ENCODE measurements at places on chromosomes 3 and 15. TPM values are rescaled to one million over a fixed set of nuclear protein-coding genes. Genes with fewer than 3 reads are reported as not detected.

DNA sequence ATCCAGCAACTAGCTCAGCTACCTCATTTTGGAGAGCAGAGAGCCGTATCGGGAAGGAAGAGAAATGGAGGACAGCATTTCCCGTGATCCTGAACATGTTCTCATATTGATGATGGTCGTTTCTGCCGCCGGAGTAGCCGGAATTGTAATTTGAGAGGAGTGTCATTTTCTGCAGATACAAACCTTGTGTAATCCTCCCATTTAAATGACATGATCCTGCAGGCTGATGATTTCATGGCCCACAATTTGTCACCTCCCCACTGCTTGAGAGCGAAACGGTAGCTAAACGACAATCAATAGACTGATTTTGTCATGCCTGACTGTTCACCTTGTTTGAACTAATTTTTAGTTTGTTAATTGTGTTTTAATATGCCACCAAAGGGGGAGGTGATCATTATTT is 126.5 kb upstream of the CNTN6 start:
- no peak for DNase-seq

- no peak for DNase-seq
Measured at GRCh38 chr15:89305395-89305794, 29.2 kb downstream of the POLG start.

DNA sequence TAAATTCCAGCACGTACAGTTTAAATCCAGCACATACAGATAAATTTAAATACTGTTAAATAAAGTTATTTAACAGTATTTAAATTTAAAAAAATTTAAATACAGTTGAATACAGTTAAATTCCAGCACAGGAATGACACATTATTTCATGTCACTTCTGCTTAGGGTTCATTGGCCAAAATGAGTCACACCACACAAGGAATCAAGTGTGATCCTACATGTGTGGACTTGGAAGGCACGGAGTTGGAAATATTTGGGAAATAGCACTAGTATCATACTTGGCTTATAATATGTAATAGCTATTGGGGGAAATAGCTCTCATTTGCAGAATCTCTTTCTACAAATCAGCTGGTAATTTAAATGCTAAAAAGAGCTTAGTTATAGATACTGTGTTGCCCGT is 10.6 kb downstream of the RAB7A start:
- no peak for DNase-seq

GRCh38 chr15:57044970-57045369 is 126.5 kb downstream of the TCF12 start:
- no peak for DNase-seq

GRCh38 chr3:87084868-87085267 is 93.9 kb upstream of the VGLL3 start:
- DNase-seq, result no peak

DNA sequence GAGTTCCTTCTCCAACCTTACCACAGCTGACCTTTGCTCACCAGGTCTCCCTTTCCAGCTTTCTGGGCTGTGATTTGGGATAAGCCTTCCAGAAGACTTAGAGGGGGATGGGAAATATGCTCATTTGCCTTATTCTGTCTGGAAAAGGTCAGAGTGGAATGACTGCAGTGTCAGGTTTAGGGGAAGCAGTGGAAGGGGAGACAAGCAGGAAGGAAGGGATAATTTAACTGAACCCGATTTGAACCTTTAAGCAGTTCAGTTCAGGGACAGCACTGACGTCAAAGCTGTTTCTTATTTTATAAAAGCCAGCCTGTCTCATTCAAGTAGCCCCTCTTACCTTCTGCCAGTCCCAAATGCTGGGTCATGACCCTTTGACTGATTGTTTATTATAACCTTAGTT is 418.4 kb upstream of the RARB start:
- no peak for DNase-seq

DPPA4 gene
- 2.6 TPM for polyA plus RNA-seq
